ENCODE measurements at places on chromosomes 1 and 21. TPM values are rescaled to one million over a fixed set of nuclear protein-coding genes. Genes with fewer than 3 reads are reported as not detected.

GRCh38 chr21:33550772-33551660, 8.2 kb downstream of the SON start:
- no peak for DNase-seq

The MAGI3 gene
- polyA plus RNA-seq, result 10.8 TPM

- no peak for DNase-seq
These were observed 73.6 kb downstream of the SIPA1L2 start for GRCh38 chr1:232556351-232556750.

The SPATA21 gene
- polyA plus RNA-seq, result not detected

DNA sequence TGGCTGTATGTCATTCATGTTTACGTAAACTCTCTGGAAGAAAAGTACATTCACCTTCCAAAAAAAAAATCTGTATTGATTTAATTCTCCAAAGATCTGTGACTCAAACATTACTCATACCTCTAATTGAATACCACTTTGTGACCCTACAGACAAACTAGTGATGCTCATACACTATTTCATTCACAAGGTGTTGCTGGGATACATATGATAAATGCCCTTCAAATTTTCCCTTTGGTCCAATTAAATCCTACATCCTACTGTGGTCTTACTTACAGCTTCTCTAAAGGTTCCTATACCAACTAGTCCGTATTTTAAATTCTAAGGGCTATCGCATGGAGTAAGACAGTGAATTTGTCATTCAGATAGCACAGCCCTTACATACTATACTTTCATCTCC, 26.8 kb upstream of the CADM3 start:
- DNase-seq, result no peak

DNA sequence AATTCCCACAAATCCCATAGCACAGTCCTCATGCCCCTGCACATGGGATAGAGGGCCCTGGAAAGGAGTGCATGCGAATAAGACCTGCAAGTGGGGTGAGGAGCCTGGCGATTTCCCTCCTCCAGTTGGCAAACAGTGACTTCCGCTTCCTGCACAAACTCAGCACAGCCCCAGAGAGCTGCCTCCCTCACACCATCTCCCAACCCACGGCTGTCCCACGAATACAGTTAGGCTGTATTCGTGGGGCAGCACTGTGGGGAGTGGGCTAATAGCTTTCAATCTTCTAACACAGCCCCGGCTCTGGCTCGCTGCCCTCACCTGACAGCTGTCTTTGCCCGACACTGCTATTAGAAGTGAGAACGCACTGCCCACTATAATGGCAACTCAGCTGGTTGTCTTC, 28.2 kb upstream of the CNTN2 start:
- DNase-seq, result no peak

DNA sequence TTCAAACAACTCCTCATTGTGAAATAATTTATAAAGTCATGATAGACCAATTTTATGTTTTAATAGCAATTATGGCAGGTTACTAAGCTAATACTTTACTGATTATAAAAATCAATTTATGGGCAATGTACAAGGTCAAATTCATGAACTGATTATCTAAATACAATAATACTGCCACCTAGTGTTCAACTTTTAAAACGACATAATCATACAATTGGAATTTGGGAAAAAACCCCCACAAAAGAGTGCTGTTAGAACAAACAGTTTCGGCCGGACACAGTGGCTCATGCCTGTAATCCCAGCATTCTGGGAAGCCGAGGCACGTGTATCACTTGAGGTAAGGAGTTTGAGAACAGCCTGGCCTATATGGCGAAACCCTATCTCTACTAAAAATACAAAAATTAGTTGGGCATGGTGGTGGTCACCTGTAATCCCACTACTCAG, 14.0 kb downstream of the GTF2B start:
- no peak for DNase-seq

- DNase-seq, result no peak
These were observed 37.1 kb downstream of the ATF6 start for GRCh38 chr1:161803181-161803580.

The FAM177B gene
- polyA plus RNA-seq, result 0.25 TPM

The PRRX1 gene
- 167 TPM for polyA plus RNA-seq

DNA sequence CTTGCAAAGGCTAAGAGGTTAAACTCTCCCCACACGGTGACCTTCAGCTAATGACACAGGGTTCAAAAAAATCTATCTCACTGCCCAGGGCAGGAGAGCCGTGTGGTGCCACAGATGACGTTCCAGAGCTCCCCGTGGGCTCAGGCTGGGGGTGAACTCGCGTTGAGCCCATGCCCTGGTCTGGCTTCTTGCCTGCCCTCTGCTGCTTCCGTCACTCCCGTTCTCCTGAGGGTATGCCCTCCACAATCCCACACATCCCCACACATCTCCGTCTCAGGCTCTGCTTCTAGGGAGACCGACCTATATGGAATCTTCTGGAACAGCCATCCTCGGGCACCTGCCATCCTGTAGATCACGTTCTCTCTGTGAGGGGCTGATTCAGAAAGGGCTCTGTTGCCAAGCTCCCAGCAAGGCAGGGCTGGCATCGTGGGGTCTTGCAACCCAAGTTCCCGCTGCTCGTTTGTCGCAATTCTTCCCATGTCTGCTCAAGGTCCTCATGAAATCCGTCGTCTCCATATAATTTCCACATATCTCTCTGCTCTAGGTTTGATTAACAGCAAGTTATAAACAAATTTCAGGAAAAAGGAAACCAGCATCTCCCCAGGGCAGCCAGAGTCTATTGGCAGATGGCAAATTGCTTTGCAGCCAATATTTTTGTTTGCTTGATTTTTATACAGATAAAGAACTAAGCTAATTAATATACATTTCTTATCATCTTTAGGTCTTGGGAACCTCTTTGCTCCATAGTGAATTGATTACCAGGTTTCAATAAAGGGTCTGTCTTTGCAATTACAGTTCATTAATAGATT, 278.2 kb downstream of the PTPRU start:
- no peak for DNase-seq

DNA sequence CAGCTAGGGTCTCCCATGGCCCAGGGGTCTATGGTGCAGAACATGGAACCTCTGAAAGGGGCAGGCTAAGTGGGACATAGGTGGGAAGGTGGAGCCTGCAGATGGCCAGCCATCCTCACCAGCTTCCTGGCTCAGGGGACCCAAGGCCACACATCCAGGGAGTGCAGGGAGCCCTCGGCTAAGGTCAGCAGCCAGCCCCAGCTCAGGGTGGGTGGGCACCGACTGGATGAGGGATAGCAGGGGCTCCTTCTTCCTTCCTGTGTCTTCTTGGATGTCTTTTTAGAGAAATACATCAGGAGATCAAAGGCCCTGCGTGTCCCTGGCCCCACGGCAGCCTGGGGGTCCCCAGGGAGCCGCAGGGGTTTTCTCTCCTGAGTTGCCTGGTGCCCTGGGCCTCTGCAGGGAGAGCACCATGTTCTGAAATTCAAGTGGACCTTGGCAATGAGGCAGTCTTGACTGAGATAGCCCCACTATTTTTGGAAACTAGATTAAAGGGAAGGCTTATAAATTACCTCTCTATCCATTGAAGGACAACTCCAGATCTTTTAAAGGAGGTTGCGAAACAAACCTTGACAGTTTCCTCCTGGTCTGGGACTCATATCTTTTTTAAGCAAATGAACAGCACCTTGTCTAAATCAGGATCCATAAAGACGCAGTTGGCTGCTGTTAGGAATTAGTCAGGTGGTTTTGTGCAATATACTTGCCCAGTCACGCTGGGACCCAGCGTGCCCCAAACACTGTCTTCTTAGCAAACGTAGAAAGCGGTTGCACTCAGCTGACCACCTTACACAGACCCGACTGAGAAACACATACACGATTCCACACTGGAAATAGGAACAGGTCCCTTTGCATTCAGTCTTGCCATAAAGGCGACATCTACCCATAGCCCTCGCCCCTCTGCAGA, 242.3 kb downstream of the TOMM20 start:
- no peak for DNase-seq

The KPRP gene
- polyA plus RNA-seq, result not detected

GRCh38 chr1:203138066-203138465, 10.5 kb downstream of the ADORA1 start:
- no peak for DNase-seq

- DNase-seq, result no peak
These were observed 30.4 kb downstream of the NPHS2 start for GRCh38 chr1:179545321-179545720.

DNA sequence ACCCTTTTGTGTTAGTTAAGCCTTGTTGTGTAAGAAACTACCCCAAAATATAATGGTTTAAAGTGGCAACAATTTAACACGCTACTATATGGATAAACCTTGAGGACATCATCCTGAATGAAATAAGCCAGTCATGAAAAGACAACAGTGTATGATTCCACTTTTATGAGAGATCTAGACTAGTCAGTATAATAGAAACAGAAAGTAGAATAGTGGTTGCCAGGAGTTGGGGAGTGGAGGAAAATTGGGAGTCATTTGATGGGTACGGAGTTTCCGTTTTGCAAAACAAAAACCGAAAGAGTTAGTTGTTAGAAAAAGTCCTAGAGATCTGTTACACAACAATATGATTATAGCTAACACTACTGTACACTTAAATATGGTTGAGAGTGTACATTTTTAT, 16.0 kb upstream of the CHIA start:
- no peak for DNase-seq

DNA sequence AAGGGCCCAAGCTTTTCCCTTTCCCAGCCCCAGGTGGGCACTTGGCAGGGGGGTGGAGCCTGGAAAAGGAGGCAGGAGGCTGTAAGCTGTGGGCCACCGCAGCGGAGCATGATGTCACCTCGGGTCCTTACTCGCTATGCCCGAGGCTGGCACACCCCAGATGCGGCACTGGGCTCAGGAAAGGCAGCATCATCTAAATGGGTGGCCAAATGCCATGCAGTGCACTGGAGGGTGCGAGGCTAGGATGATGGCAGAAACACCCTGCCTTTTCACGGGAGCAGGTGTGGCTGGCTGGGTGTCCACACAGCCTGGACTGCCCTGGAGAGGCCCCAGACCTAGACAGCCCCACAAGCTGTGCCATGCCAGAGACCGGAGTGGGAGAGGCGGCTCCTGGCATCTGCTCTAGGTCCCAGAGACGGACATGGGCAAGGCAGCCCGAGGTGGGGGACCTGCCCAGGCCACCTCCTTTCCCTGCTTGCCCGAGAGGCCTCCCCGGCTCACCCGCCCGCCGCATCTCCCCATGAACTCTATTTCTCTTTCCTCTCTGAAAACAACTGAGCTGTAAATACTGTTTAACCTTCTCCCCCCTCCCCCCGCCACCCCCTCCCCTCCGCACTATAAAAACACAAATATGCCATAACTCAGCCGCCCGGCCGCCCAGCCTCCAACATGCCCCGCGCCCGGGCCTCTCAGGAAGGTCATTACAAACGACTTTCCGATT, 124.7 kb downstream of the CASZ1 start:
- no peak for DNase-seq

DNA sequence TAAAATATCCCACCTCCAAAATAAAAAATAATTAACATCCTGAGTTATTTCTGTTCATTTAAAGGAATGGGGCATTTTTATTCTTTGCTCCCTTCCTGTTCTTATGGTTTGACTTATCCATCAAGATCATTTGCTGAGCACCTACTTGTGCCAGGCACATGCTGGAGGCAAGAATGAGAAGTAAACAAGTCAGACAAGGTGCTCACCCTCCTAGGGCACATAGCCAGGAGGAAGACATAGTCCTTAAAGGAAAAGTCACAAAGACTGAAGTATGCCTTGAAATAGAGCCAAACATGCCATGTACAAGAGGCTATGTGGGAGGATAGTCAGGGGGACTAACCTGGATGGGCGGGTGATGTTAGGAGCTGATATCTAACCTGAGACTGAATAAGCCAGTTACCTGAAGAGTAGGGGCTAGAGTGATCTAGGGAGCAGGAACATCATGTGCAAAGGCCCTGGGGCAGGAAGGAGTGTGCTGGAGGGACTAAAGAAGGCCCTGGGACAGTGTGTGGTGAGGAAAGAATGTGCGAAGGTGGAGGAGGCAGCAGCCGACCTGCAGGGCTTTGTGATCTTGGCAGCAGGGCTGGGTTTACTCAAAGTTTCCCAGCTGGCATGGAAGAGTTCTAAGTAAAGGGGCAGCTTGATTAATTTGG, 233.5 kb downstream of the MATN1 start:
- DNase-seq, result no peak

- no peak for DNase-seq
These were observed 117.0 kb downstream of the NEK7 start for GRCh38 chr1:198273748-198274295.

GRCh38 chr1:226688056-226688748, 50.9 kb downstream of the ITPKB start:
- DNase-seq, result no peak
